Activated T-helper 2 cell treated with anti-CD3 and anti-CD28 coated beads, Interferon-gamma antibody, Interleukin-2, Interleukin-4, amounts not matched to agents 10 μg/mL and 5 μg/mL and 100 μg/mL, durations not matched to agents 14 hours and 24 hours and 36 hours (primary cell): ENCODE measurements at places on chromosomes 16 and 17.

DNA sequence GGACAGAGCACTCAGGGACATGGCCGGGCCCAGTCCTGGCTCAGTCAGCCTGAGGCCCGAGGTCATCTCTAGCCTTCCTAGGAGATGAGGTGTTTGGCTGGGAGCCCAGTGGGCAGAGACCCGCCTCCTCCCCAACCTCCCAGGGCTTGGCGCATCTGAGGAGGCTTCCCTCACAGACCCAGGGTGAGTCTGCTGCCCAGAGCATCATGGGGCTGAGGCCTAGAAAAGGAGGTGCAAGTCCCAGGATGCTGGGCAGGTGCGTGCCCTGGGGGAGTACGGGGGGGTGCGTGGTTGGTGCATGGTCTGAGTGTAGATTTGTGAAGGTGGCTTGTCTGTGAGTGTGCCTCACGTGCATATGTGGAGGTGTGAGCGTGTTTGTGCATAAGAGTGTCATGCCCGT, 4.7 kb downstream of the PDE6G start:
- no peak for DNase-seq
- no peak overlapping the region for H3K4me3 ChIP-seq
- H3K36me3 ChIP-seq, result no peaks in the 10 kb centered on the region
- H3K4me1 ChIP-seq, result peaks cover 5% of the 10 kb centered on the region
- H3K27me3 ChIP-seq, result peaks cover 10% of the 10 kb centered on the region
- peak overlapping the region; percentile 1 for H3K27ac ChIP-seq

- H3K36me3 ChIP-seq, result peaks cover 51% of the 10 kb centered on the region
- peak overlapping the region; percentile 88 for H3K27ac ChIP-seq
- H3K4me1 ChIP-seq, result peaks cover 62% of the 10 kb centered on the region
Measured at GRCh38 chr17:64128787-64129514, 993 bp downstream of the ERN1 start.

DNA sequence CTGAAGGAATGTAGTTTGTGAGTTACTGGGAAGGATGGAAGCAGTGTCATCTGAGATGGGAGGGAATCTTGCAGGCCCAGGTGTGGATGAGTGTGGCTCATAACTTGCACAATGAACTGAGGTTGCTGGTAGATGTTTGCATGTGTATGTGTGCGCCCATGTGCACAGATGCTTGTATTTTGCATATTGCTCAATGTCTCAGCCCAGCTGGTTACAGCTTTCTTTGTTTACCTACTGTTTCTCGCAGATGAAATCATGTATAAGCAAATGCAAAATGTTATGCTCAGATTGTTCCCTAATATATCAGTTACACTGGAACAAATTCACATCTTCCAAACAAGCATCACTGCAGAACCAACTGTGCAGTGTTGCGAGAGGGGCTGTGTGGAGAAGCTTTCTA, 452.2 kb upstream of the EEF2KMT start:
- no peaks in the 10 kb centered on the region for H3K27me3 ChIP-seq
- H3K4me1 ChIP-seq, result no peaks in the 10 kb centered on the region
- H3K27ac ChIP-seq, result no peak overlapping the region
- no peak for DNase-seq

GRCh38 chr17:78289802-78290363, 58.5 kb downstream of the TMEM235 start:
- peak; percentile 62 for DNase-seq
- peaks cover 2% of the 10 kb centered on the region for H3K4me1 ChIP-seq
- H3K4me3 ChIP-seq, result no peak overlapping the region
- no peak overlapping the region for H3K27ac ChIP-seq
- no peaks in the 10 kb centered on the region for H3K27me3 ChIP-seq
- H3K36me3 ChIP-seq, result no peaks in the 10 kb centered on the region

DNA sequence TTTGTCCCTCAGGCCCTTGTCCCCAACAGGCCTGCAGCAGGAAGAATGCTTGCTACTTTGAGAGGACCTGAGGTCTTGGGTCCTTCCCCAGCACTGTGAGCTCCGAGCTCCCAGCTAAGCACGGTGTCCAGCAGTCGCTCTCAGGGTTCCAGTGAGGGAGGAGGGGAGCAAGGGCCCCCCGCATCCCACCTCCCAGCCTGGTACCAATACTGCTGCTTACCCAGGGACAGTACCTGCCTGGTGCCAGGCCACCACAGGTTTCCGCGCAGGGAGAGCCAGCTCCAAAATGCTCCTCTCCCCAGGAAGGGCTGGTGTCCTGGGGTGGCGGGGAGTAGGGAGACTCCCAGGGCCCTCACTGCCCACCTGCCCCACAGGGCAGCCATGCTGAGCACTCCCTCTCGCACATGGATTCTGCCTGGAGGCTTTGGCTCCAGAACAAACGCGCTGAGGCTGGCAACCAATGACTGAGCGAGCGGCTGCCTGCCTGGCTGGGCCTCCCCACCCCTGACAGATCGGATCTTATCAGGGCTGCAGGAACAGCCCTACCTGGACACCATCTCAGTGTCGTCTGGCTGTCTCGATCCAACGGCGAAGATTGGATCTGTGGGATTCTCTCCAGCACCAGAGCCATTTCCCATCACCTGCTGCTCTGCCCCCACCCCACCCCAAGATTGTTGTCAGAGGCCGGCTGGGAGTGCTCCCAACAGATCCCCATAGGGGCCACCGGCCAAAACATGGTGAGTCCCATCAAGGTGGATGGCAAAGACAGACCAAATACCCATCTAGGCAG, 2.4 kb downstream of the DOK4 start:
- peaks cover 10% of the 10 kb centered on the region for H3K27me3 ChIP-seq
- DNase-seq, result no peak
- peaks cover 8% of the 10 kb centered on the region for H3K4me1 ChIP-seq
- H3K27ac ChIP-seq, result no peak overlapping the region
- no peak overlapping the region for H3K4me3 ChIP-seq

DNA sequence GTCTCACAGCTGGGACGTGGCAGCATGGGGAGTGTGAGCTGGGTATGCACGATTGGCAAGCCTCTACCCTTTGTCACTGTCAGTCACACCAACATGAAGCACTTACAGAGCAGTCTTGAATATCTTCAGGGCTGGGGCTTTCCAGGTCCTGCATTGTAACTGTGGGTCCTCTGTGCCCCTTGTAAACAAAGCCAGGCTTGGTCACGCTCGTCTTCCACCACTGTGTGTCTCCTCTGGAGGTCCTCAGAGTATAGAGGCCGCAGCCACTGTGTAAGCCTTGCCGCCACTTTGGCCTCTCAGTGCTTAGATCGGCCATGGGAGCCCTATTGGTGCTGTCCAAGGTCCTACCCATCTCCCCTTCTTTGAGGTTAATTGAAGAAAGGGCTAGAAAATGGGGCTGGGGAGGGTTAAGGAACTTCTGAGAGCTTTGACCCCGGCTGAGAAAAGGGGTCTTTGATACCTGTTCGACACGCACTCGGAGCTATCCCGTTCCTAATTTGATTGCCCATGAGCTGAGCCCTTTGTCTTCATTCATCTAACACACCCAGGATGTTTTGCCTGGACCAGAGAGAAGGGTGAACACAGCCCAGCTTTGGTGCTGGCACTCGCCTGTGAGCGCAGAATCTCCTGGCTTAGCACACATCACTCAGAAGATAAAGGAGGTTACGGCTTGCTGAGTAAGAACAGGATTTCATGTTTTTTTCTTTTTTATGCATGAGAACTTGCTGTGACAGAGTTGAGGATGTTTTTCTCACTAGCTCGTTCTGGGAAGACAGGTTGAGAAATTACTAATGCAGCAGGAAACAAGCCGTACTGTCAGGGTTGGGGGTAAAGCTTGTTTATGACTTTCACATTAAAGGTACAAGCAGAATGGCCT, 267.9 kb downstream of the CPPED1 start:
- H3K27ac ChIP-seq, result peak overlapping the region; percentile 93
- H3K27me3 ChIP-seq, result no peaks in the 10 kb centered on the region
- peak; percentile 60 for DNase-seq
- H3K36me3 ChIP-seq, result peaks cover 16% of the 10 kb centered on the region
- H3K4me3 ChIP-seq, result peak overlapping the region; percentile 42
- H3K4me1 ChIP-seq, result peaks cover 87% of the 10 kb centered on the region

DNA sequence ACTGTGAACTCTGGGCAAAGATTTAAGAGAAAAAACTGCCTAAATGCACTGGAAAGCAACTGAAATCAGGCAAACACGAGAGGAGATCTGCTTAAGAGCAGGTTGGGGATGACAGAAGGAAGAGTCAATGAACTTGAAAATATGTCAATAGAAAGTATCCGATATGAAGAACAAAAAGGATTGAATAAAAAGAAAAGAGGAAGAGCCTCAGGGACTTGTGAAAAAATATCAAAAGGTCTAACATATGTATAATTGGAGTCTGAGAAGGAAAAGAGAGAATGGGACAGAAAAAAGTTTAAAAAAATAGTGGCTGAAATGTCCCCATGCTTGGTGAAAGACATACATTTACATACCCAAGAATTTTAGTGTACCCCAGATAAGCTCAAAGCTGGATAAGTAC, 195.5 kb downstream of the COPRS start:
- H3K27ac ChIP-seq, result no peak overlapping the region
- H3K4me3 ChIP-seq, result no peak overlapping the region
- peaks cover 7% of the 10 kb centered on the region for H3K27me3 ChIP-seq
- DNase-seq, result no peak

- H3K36me3 ChIP-seq, result no peaks in the 10 kb centered on the region
- no peak for DNase-seq
- H3K4me1 ChIP-seq, result no peaks in the 10 kb centered on the region
- H3K27ac ChIP-seq, result no peak overlapping the region
- H3K27me3 ChIP-seq, result no peaks in the 10 kb centered on the region
Measured at GRCh38 chr16:54099627-54100026, 187.0 kb downstream of the IRX3 start.

GRCh38 chr17:296379-296778, 56.2 kb downstream of the RPH3AL start:
- no peaks in the 10 kb centered on the region for H3K4me1 ChIP-seq
- no peaks in the 10 kb centered on the region for H3K27me3 ChIP-seq
- no peaks in the 10 kb centered on the region for H3K36me3 ChIP-seq
- no peak overlapping the region for H3K4me3 ChIP-seq

GRCh38 chr16:48877946-48878345, 268.0 kb upstream of the N4BP1 start:
- no peak overlapping the region for H3K4me3 ChIP-seq
- H3K27ac ChIP-seq, result no peak overlapping the region
- no peaks in the 10 kb centered on the region for H3K4me1 ChIP-seq
- H3K27me3 ChIP-seq, result no peaks in the 10 kb centered on the region
- no peaks in the 10 kb centered on the region for H3K36me3 ChIP-seq

DNA sequence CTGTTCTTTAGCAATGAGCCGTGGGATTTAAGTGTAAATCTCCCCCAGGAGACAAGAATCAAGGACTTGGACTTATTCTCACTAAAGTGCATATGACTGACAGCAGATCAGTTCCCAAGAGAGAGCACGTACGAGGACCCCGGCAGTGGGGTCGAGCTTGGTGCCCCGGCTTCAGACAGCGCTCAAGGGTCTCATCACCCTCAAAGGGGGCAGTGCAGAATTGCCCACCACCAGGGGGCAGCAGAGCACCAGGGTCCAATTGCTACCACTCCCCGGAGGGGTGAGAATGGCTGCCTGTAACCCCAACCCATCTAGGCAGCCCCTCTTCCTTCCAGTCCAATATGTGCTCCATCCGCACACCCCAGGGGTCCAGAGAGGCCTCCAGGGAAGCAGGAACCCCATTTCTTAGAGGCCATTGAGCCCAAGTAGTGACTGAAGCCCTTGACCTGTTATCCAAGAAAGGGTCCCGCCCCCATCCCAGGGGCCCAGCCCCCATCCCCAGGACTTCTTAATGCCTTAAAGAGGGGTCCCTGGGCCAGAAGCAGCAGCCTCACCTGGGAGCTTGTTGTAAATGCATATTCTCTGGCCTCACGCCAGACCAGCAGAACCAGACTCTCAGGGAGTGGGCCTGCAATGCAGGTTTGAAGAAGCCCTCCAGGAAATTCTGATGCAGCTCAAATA, 86.1 kb downstream of the ZDHHC7 start:
- H3K4me3 ChIP-seq, result no peak overlapping the region
- H3K36me3 ChIP-seq, result no peaks in the 10 kb centered on the region
- H3K27me3 ChIP-seq, result no peaks in the 10 kb centered on the region

DNA sequence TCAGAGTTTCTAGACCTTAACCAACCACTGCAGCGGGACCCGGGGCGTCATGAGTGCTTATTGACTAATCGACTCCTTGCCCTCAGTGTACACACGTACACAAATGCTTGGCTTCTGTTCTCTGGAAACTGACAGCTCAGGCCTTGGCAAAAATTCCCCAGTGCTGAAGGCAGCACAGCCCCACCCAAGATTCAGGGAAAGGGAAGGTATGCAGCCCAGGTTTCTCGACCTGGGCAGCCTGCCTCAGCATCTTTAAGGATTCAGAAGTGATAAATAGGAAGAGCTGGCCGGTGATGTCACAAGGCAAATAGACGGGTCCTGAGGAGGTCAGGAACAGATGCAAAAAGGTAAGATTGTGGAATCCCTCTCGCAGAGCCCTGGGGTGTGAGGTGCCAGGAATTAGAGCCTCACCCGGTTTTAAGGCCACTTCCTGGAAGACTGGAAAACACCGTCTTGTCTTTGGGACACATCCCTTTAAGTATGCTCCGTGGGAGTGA, 9.0 kb upstream of the CDH3 start:
- H3K36me3 ChIP-seq, result no peaks in the 10 kb centered on the region
- DNase-seq, result no peak
- H3K4me3 ChIP-seq, result no peak overlapping the region
- H3K4me1 ChIP-seq, result peaks cover 4% of the 10 kb centered on the region

GRCh38 chr16:69794486-69794885, 32.4 kb downstream of the WWP2 start:
- no peak overlapping the region for H3K27ac ChIP-seq
- H3K4me1 ChIP-seq, result peaks cover 3% of the 10 kb centered on the region
- no peak overlapping the region for H3K4me3 ChIP-seq
- H3K27me3 ChIP-seq, result no peaks in the 10 kb centered on the region

DNA sequence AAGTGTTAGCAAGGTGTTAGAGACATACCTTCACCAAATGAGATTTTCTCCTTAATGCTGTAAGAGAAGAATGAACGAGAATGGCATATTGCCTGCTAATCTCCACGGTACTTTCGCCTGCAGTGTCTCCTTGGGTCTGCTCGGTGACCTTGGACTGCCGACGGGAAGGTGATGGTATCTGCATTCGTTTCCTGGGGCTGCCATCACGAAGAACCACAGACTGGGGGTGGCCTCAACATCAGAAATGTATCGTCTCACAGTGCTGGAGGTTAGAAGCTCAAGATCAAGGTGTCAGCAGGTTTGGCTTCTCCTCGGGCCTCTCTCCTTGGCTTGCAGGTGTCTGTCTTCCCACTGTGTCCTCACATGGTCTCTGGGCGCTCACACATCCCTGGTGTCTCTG, 86.3 kb upstream of the TNRC6C start:
- peak overlapping the region; percentile 54 for H3K27ac ChIP-seq
- H3K27me3 ChIP-seq, result peaks cover 2% of the 10 kb centered on the region
- H3K4me1 ChIP-seq, result peaks cover 37% of the 10 kb centered on the region
- H3K36me3 ChIP-seq, result peaks cover 15% of the 10 kb centered on the region

- H3K36me3 ChIP-seq, result no peaks in the 10 kb centered on the region
- no peak overlapping the region for H3K27ac ChIP-seq
- peaks cover 2% of the 10 kb centered on the region for H3K4me1 ChIP-seq
- DNase-seq, result no peak
- peaks cover 21% of the 10 kb centered on the region for H3K27me3 ChIP-seq
- H3K4me3 ChIP-seq, result no peak overlapping the region
Measured at GRCh38 chr16:54175169-54175551, 111.4 kb downstream of the IRX3 start.

GRCh38 chr16:70396246-70396904, 42.5 kb downstream of the ST3GAL2 start:
- no peak overlapping the region for H3K4me3 ChIP-seq
- H3K27ac ChIP-seq, result no peak overlapping the region
- peaks cover 13% of the 10 kb centered on the region for H3K36me3 ChIP-seq
- H3K4me1 ChIP-seq, result no peaks in the 10 kb centered on the region
- DNase-seq, result no peak

- H3K27me3 ChIP-seq, result peaks cover 43% of the 10 kb centered on the region
- DNase-seq, result peak; percentile 49
- H3K36me3 ChIP-seq, result no peaks in the 10 kb centered on the region
Measured at GRCh38 chr17:8126491-8127066, 2.7 kb upstream of the HES7 start.

- peak overlapping the region; percentile 64 for H3K27ac ChIP-seq
- no peak overlapping the region for H3K4me3 ChIP-seq
- peaks cover 60% of the 10 kb centered on the region for H3K4me1 ChIP-seq
- peaks cover 65% of the 10 kb centered on the region for H3K36me3 ChIP-seq
Measured at GRCh38 chr17:77476931-77477805, 336.4 kb downstream of the SEC14L1 start.
